CD4-positive, alpha-beta T cell (primary cell): ENCODE measurements at places on chromosomes 4 and X.

DNA sequence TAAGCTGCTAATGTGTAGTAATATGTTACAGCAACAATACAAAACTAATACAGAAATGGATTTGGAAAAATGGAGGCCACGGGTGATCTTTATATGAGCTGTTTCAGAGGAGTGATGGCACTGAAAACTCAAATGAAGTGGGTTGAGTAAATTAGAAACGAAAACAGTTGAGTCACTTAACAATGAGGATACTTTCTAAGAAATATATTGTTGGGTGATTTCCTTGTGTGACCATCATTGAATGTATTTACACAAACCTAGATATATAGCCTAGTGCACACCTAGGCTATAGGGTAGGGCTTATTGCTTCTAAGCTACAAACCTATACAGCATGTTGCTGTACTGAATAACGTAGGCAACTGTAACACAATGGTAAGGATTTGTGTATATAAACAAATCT is 30.5 kb upstream of the DHX15 start:
- no peak for DNase-seq

GRCh38 chrX:107484002-107484726 is 34.7 kb downstream of the FRMPD3 start:
- DNase-seq, result no peak

DNA sequence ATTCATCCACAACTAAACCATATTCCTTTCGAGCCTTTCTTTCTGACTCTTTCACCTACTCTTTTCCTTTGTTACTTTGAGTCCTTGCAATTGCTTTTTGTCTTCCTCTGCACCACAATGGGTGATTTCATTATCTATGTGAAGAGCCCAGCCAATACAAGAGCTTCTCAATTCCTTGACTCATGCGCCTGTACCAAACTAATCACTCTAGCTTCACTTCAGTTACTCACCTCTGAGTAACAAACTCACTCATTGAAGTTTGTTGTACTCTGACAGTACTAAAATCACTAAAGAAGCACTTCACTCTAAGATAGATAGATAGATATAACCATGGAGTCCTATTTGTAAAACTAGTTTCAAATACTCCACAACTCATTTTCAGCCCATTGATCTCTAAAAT is 191.7 kb upstream of the EPHA5 start:
- no peak for DNase-seq

- DNase-seq, result no peak
These were observed 389.9 kb downstream of the PACRGL start for GRCh38 chr4:21090094-21090666.

DNA sequence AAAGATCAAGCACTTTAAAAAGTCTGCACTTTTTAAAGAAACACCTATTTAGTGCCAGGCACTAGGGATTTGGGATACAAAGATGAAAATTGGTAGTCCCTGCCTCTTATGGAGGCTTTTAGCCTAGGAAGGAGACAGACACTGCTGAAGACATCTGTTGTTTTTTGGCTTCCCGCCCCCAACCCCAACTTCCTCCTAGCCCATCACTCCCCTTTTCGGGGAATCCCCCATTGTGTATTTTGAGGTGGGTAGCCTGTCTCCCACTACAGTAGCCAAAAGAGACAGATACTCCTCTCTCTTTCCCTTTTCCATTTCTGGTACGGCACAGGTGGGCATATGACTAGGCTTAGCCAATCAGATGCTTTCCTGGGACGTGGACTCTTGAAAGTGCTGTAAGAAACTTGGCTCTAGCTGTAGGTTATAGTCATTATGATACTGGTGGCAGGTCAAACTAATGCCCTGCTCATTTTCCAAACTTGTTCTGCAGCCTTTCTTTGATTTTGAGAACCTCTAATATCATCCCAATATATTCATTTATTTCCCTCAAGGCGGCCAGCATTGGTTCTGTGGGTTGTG is 194.6 kb upstream of the RBPJ start:
- DNase-seq, result no peak

DNA sequence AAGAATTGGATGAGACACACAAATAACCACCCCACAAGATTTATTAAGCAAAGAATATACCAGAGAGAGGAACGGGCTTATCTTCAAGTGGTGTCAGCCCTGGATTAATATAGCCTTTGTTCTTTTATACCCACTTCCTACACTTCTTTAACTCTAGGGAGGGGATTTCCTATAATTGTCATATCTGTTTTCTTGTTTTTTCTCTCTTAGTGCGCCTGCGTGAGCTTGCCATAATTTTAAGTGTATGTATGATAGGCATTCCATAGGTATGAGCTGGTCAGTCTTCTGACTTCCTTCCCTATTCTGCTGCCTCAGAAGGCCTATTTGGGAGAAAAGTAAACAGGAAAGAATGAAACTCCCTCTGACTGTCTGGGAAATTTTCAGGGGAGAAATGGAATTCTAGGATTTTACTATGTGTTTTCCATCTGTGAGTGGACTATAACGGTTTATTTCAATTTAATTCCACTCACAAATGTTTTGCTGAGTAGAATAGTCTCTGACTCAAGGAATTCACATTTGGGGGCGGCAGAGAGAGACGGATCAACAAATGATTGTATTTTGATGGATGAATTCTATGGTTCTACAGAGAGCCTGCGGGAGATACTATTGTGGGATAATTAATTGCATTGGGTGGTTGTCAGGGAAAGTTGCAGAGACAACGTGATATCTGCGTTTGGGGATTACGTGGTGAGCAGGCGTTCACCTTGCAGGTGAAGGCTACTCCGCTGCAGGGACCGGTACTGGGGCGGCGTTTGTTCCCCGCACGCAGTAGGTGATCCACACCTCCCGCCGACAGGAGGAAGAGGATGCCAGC is 626 bp upstream of the CEP135 start:
- DNase-seq, result peak; percentile 25

- no peak for DNase-seq
These were observed 1672.4 kb upstream of the AGA start for GRCh38 chr4:179114615-179115014.

DNA sequence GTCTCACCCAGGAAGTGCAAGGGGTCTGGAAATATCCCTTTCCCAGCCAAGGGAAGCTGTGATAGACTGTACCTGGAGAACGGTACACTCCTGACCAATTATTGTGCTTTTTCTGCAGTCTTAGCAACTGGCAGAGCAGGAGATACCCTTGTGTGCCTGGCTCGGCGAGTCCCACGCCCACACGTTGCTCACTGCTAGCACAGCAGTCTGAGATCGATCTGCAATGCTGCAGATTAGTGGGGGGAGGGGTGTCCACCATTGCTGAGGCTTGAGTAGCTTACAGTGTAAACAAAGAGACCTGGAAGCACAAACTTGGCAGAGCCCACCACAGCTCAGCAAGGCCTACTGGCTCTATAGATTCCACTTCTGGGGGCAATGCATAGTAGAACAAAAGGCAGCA is 138.5 kb downstream of the CHRDL1 start:
- no peak for DNase-seq

GRCh38 chrX:40877887-40878286 is 142.5 kb upstream of the MED14 start:
- DNase-seq, result no peak

DNA sequence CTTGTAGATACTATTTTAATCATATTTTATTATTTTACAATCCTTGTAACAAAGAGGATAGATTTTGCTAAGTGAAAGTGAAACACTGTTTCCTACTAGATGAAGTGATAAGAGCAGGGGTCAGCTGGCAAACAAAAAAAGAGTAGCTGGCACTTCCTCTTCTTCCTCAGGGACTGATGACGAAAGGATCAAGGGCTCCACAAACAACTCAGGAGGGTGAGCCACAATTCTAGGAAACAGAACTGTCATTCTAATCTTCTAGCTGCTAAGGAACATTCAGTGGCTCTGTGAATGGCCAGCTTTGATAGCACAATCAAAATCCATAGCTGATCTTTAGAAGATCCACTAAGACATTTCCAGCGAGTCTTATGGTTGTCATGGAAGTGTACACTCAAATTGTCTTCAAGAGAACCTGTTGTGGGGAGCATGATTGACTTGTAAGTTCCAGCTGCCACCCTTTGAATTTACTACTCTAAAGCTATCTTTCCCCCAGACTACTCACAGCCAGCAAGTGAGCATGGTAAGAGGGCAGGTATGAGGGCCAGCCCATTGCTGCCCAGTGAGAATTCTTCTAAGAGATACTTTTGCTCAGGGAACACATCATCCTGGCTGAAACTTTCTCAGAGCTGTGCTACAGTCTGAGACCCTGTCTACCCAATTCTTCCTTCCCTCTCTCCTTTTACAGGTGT is 275.7 kb upstream of the RASGEF1B start:
- DNase-seq, result peak; percentile 37

DNA sequence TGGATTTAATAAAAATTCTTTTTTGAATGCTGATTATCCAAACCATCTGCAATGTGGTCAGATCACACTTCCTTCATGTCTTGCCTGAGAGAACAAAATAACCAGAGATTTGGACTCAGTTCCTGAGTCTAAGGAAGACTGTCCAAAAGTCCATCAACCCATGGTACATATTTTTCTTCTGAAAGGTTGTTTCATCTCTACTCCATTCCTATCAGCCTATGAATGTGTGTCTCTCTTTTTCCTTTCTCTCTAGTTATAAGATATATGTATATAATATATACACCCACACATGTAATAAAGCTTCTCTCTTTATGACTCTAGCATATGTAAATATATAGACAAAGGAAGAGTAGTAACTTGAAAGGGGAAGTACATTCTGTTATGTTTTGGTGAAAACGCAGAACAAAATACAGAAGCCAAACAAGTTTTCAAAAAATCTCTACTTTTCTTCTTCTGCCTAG is 226.9 kb downstream of the ARHGAP24 start:
- DNase-seq, result no peak

DNA sequence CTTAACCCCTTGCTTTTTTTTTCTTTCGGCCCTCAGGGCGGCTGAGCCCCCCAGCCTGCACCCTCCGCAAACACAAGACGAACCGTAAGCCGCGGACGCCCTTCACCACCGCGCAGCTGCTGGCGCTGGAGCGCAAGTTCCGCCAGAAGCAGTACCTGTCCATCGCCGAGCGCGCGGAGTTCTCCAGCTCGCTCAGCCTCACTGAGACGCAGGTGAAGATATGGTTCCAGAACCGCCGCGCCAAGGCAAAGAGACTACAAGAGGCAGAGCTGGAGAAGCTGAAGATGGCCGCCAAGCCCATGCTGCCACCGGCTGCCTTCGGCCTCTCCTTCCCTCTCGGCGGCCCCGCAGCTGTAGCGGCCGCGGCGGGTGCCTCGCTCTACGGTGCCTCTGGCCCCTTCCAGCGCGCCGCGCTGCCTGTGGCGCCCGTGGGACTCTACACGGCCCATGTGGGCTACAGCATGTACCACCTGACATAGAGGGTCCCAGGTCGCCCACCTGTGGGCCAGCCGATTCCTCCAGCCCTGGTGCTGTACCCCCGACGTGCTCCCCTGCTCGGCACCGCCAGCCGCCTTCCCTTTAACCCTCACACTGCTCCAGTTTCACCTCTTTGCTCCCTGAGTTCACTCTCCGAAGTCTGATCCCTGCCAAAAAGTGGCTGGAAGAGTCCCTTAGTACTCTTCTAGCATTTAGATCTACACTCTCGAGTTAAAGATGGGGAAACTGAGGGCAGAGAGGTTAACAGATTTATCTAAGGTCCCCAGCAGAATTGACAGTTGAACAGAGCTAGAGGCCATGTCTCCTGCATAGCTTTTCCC is 3.4 kb downstream of the MSX1 start:
- no peak for DNase-seq

- no peak for DNase-seq
These were observed 22.2 kb upstream of the HMX1 start for GRCh38 chr4:8893624-8894423.

DNA sequence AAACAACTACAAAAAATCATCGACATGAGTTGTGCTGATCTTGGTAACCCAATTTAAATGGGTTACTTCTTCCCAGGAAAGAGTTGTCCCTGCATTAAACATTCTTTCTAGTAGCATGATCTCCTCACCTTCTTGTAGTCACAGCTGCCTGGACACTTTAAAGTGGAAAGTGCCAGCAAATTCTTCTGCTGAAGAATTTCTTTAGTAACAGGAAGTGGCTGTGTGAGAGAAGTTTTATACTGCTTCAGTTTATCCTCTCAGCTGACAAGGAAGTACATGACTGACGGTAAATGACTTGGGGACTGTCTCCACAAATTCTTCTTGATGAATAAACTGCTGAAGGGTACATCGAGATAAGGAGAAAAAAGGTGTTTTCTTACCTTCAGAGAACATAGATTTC is 18.2 kb upstream of the TNIP3 start:
- DNase-seq, result no peak

- DNase-seq, result no peak
These were observed 140.5 kb downstream of the ASB9 start for GRCh38 chrX:15129412-15129811.

- DNase-seq, result no peak
These were observed 42.9 kb downstream of the SCD5 start for GRCh38 chr4:82755650-82756049.

GRCh38 chrX:63327788-63328187 is 23.3 kb downstream of the SPIN4 start:
- DNase-seq, result no peak

GRCh38 chrX:39563178-39563577 is 534.6 kb downstream of the BCOR start:
- DNase-seq, result no peak

DNA sequence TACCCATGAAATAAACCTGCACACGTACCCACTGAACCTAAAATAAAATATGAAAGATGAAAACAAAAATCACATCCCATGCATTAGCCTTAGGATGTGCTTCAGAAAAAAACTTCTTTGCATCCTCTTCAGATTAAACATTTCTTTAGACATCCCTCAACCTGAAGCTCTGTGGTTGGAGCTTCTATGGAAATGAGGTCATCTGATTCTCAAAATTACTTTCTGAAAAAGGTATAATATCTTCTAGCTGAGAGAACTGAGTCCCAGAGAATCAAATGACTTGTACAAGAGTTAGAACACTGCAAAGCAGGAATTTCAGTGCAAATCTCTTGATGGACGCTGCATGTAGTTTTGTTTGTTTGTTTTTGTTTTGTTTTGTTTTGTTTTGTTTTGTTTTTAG is 19.1 kb upstream of the ANTXR2 start:
- no peak for DNase-seq

DNA sequence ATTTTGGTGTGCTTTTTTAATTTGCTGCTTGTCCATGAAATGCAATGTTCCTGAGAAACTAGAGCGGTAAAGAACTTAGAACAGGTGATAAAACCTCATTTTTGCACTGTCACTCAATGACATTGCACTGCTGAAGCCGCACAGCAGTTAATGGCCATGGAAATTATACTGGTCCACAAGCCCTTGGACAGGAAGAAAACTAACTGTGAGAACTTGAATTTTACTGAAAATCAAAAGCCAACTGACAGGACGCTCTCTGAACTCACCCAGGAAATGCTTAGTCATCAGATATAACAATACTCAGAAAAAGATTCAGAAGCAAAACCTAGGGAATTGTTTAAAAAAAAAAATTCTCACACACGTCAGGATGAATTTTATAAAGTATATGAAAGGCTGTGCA is 246.4 kb upstream of the SLC7A11 start:
- no peak for DNase-seq

GRCh38 chrX:102985192-102985591 is 48.1 kb downstream of the RAB40AL start:
- DNase-seq, result no peak

- no peak for DNase-seq
These were observed 201.2 kb downstream of the NPNT start for GRCh38 chr4:106096454-106096853.

- DNase-seq, result no peak
These were observed 2.7 kb downstream of the TFE3 start for GRCh38 chrX:49040376-49040955.

- no peak for DNase-seq
These were observed 4.9 kb upstream of the SLC10A4 start for GRCh38 chr4:48478273-48478672.

- DNase-seq, result no peak
These were observed 99.7 kb downstream of the AFF1 start for GRCh38 chr4:87034527-87034926.
